ENCODE measurements at places on chromosomes 11 and 22.

GRCh38 chr11:14587258-14587657 is 56.3 kb upstream of the PDE3B start:
- DNase-seq, result no peak
- no peak overlapping the region for H3K27ac ChIP-seq
- no peaks in the 10 kb centered on the region for H3K4me1 ChIP-seq
- no peaks in the 10 kb centered on the region for H3K36me3 ChIP-seq
- no peak overlapping the region for H3K4me3 ChIP-seq

GRCh38 chr11:62539238-62539925 is 7.2 kb downstream of the AHNAK start:
- DNase-seq, result no peak
- no peak overlapping the region for H3K4me3 ChIP-seq
- no peaks in the 10 kb centered on the region for H3K27me3 ChIP-seq
- H3K4me1 ChIP-seq, result peaks cover 9% of the 10 kb centered on the region
- no peaks in the 10 kb centered on the region for H3K36me3 ChIP-seq

- H3K36me3 ChIP-seq, result no peaks in the 10 kb centered on the region
- peaks cover 2% of the 10 kb centered on the region for H3K27me3 ChIP-seq
- H3K4me3 ChIP-seq, result no peak overlapping the region
- H3K27ac ChIP-seq, result no peak overlapping the region
Measured at GRCh38 chr11:12769834-12770345, 95.7 kb downstream of the TEAD1 start.

DNA sequence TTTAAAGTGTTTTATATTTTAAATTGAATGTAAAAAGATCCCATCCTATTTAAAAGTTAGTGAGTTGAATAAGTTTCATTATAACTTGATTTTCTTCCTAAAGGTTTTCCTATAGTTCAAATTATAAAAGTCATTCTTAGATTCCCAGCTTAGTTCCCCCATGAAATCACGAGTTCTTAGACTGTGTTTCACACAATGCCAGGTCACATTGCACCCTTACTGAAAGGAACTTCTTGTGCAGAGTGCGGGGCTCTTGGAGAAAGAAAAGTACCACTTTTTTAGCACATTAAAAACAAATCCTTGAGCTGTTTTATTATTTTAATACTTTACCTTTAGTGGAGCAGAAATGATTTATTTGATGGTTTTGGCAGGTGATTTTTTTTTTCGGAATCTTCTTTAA is 15.6 kb downstream of the GRAP2 start:
- peaks cover 90% of the 10 kb centered on the region for H3K4me1 ChIP-seq
- peak overlapping the region; percentile 82 for H3K27ac ChIP-seq
- H3K36me3 ChIP-seq, result no peaks in the 10 kb centered on the region
- no peaks in the 10 kb centered on the region for H3K27me3 ChIP-seq
- no peak for DNase-seq
- H3K4me3 ChIP-seq, result no peak overlapping the region

- H3K27me3 ChIP-seq, result no peaks in the 10 kb centered on the region
- H3K4me3 ChIP-seq, result no peak overlapping the region
- H3K27ac ChIP-seq, result no peak overlapping the region
- no peaks in the 10 kb centered on the region for H3K4me1 ChIP-seq
- DNase-seq, result no peak
Measured at GRCh38 chr11:44789496-44789895, 62.7 kb downstream of the TSPAN18 start.

DNA sequence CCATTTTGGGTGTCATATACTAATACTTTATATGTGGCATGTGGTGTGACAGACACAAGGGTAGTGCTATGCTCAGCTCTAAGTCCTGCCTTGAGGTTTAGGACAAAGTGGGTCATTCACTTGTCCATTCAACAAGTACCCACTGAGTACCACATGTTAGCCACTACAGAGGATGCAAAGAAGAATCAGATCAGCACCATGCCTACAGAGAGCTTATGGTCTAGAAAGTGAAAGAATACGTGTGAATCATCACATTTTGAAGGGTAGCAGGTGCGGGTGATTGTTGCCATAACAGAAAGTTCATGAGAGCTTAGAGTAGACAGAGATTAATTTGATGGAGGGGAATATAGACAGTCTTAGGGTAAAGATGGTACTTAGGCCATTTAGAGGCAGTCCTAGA is 18.3 kb downstream of the CLMP start:
- H3K4me3 ChIP-seq, result no peak overlapping the region
- H3K4me1 ChIP-seq, result no peaks in the 10 kb centered on the region
- no peak overlapping the region for H3K27ac ChIP-seq
- no peaks in the 10 kb centered on the region for H3K36me3 ChIP-seq
- peaks cover 2% of the 10 kb centered on the region for H3K27me3 ChIP-seq
- DNase-seq, result no peak

DNA sequence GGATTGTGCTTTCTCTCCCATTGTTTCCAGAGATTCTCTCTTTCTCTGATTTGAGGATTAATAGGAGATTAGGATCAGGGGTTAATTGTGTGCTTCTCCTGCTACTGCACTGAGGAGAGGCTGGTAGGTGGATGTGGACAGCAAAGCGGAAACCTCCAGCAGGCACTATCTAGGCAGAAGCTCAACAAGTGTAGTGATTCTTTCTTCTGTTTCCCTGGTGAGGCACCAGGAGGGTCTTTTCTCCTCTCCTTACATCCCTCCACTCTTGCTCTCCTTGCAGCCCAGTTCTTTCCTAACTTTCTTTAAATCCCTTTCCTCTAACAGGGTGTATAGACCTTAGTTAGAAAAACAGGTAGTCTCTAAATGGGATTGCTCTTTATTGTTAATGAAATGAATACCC is 1.9 kb upstream of the ZBTB16 start:
- no peaks in the 10 kb centered on the region for H3K4me1 ChIP-seq
- no peak for DNase-seq
- H3K36me3 ChIP-seq, result no peaks in the 10 kb centered on the region
- H3K27me3 ChIP-seq, result peaks cover 39% of the 10 kb centered on the region
- no peak overlapping the region for H3K4me3 ChIP-seq

DNA sequence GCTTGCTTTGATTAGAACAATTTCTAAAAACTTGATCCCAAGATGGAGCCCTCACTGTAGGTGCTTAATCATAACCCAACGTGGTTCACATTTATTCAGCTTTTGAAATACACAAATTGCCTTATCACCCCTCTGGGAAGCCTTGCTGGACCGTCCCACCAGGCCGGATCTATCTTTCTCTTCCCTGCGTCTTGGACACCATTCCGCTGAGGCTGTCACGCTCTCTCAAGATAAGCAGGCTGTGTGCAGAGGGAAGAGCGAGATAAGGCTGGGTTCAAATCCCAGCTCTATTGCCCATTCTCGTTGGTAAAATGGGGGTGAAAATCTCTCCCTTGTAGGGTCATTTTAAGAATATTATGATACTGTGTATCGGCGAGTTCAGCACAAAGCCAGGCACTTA is 20.5 kb upstream of the TP53I11 start:
- H3K27ac ChIP-seq, result no peak overlapping the region
- H3K36me3 ChIP-seq, result no peaks in the 10 kb centered on the region
- H3K27me3 ChIP-seq, result no peaks in the 10 kb centered on the region
- no peak overlapping the region for H3K4me3 ChIP-seq
- DNase-seq, result no peak

- H3K4me3 ChIP-seq, result no peak overlapping the region
- H3K36me3 ChIP-seq, result no peaks in the 10 kb centered on the region
- no peak overlapping the region for H3K27ac ChIP-seq
- no peaks in the 10 kb centered on the region for H3K27me3 ChIP-seq
- no peak for DNase-seq
Measured at GRCh38 chr11:110645253-110645652, 67.0 kb downstream of the ARHGAP20 start.

GRCh38 chr11:74473382-74474173 is 6.2 kb upstream of the KCNE3 start:
- no peak for DNase-seq
- no peak overlapping the region for H3K4me3 ChIP-seq
- no peaks in the 10 kb centered on the region for H3K4me1 ChIP-seq

GRCh38 chr11:65051398-65051858 is 6.9 kb downstream of the NAALADL1 start:
- peaks cover 36% of the 10 kb centered on the region for H3K4me1 ChIP-seq
- no peaks in the 10 kb centered on the region for H3K36me3 ChIP-seq
- no peak for DNase-seq
- H3K27me3 ChIP-seq, result peaks cover 13% of the 10 kb centered on the region
- no peak overlapping the region for H3K4me3 ChIP-seq

GRCh38 chr22:47215851-47216250 is 453.4 kb downstream of the TBC1D22A start:
- no peak for DNase-seq
- no peaks in the 10 kb centered on the region for H3K36me3 ChIP-seq
- H3K4me1 ChIP-seq, result no peaks in the 10 kb centered on the region
- H3K27ac ChIP-seq, result no peak overlapping the region

GRCh38 chr11:93194673-93195291 is 3.0 kb downstream of the SLC36A4 start:
- H3K36me3 ChIP-seq, result no peaks in the 10 kb centered on the region
- peaks cover 8% of the 10 kb centered on the region for H3K4me1 ChIP-seq
- DNase-seq, result no peak
- H3K4me3 ChIP-seq, result no peak overlapping the region
- H3K27ac ChIP-seq, result no peak overlapping the region
- H3K27me3 ChIP-seq, result no peaks in the 10 kb centered on the region

DNA sequence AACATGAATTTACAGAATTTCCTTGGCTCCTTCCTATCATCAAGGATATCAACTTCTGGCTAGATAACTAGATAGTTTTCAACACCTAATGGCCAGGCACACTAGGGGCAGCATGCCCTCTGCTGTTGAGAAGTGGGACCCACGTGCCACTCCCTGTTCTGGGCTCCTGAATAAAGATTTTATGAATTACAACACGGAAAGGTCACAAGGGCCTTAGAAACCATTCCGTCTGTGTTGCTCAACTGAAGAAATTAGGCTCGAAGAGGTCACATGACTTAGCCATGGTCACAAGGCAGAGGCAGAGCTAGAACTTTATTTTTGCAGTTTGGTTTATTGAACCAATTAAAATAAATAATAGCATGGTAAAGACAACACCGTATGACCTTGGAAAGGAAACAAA is 36.0 kb downstream of the PRCP start:
- H3K27me3 ChIP-seq, result no peaks in the 10 kb centered on the region
- H3K36me3 ChIP-seq, result no peaks in the 10 kb centered on the region
- peaks cover 2% of the 10 kb centered on the region for H3K4me1 ChIP-seq

GRCh38 chr11:111631666-111632039 is 29.4 kb downstream of the SIK2 start:
- H3K36me3 ChIP-seq, result peaks cover 3% of the 10 kb centered on the region
- no peak for DNase-seq
- H3K4me1 ChIP-seq, result peaks cover 4% of the 10 kb centered on the region

DNA sequence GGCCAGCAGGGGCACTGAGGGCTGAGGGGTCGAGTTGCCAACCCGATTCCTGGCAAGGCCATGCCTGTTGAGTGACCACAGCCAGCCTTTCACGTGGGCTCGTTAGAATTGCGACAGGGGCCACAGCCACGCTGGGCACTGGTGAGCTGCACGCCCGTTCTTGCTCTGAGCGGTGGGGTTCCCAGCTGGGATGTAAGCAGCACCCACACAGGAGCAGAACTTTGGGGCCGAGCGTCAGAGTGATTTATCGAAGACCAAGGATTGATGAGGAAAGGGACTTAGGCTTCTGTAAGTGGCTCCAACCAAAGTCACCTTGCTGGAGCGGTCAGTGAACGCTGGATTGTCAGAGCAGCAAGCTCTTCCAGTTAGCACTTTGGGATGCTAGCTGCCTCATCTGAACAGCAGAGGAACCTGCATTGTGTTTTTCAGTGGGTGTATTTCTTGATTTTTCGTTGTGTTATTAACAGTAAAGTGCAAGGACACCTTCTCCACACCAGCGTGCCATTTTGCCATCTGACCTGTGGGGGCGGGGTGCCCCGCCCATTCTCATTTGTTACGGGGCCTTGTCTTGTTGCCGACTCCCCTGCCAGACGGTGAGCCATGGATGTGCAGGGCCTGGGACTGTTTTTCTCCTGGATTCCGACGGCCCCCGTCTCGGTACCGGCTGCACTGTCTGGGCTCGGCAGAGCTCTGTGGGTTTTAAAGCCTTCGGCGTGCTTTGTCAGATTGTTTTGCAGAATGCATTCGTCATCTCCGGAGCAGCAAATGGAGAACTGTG is 202.5 kb downstream of the TBC1D22A start:
- no peak overlapping the region for H3K4me3 ChIP-seq
- H3K4me1 ChIP-seq, result no peaks in the 10 kb centered on the region
- no peaks in the 10 kb centered on the region for H3K27me3 ChIP-seq
- DNase-seq, result no peak

DNA sequence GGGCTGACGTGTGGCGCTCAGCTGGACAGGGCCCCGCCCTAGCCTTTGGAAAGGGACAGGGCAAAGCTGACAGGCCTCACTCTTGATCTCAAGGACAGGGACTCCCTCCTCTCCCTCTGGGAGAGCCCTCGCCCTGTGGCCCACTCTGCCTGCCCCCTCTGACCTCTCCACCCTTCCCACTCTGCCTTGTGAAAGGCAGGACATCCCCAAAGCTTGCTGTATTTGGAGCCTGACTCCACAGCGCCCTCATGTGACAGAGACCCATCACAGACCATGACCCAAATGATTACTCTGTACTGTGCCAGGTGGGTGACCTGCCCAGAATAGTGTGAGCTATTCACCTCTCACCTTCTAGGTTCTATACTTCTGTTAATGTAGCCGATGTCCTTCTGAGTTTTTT is 18.8 kb downstream of the P2RY2 start:
- no peaks in the 10 kb centered on the region for H3K4me1 ChIP-seq
- no peaks in the 10 kb centered on the region for H3K27me3 ChIP-seq
- no peak overlapping the region for H3K27ac ChIP-seq

DNA sequence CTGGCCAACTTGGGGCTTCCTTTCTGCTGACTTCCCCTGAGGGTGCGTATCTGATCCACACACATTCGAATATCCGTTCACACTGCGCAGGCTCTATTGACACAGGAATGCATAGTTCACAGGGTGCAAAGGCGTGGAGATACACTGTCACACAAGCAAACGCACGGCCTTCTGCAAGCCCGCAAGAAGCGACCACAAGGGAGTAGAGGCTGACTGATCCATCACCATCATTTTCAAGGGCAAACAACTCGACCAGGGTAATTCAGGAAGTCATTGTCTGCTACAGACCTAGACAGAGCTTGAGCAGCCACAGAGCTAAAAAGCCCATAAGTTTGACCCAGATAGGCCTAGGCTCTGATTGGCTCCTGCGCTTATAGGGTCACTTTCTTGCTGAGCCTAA is 392.3 kb downstream of the MN1 start:
- no peak for DNase-seq
- no peak overlapping the region for H3K4me3 ChIP-seq
- H3K27ac ChIP-seq, result no peak overlapping the region
- H3K27me3 ChIP-seq, result no peaks in the 10 kb centered on the region

- peaks cover 9% of the 10 kb centered on the region for H3K27me3 ChIP-seq
- H3K27ac ChIP-seq, result no peak overlapping the region
- H3K4me3 ChIP-seq, result no peak overlapping the region
- H3K36me3 ChIP-seq, result no peaks in the 10 kb centered on the region
- H3K4me1 ChIP-seq, result peaks cover 52% of the 10 kb centered on the region
Measured at GRCh38 chr22:42328130-42328783, 57.8 kb upstream of the TCF20 start.

DNA sequence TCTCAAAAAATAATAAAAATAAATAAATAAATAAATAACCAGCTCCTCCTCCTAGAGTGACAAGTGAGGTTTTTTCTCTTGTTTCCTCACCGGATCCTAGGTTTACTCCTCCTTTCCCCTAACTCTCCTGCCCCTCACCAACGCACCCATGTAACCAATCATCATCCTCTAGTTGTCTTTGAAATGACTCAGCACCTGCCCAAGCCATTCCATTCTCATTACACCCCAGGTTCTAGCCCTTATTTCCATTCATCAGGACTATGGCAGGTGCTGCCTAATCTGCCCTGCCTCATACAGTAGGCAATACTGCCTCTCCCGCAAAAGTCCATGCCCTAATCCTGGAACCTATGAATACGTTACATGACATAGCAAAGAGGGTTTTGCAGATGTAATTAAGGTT is 60.4 kb downstream of the BUD13 start:
- H3K27me3 ChIP-seq, result no peaks in the 10 kb centered on the region
- H3K4me3 ChIP-seq, result no peak overlapping the region
- no peaks in the 10 kb centered on the region for H3K36me3 ChIP-seq
- H3K27ac ChIP-seq, result no peak overlapping the region
